ENCODE measurements at places on chromosomes 7 and 10.

DNA sequence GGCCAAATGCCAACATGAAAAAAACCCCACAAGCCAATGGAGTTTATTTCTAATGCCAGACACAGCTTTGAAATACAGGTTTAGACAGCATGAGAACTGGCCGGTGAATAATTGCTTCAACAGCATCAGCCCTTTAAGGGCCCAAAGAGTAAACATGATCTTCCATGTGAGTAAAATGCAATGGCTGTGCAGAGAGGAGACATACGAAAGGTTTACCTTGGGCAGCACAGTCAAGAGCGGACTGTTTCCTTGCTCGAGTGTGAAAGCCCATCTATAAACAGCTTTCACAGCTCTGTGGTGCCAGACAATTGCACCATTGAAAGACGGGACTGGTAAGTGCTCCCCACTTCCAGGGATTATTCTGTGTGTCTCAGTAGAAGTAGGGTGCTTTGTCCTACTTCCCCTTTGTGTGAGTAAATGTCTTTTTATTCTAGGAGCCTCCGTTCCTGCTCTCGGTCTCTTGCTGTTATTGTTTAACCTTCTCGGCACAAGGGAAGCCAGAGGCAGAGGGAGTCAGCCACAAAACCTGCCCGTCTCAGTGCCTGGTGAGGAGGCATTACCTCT, 77.8 kb upstream of the KAT6B start:
- DNase-seq, result no peak

DNA sequence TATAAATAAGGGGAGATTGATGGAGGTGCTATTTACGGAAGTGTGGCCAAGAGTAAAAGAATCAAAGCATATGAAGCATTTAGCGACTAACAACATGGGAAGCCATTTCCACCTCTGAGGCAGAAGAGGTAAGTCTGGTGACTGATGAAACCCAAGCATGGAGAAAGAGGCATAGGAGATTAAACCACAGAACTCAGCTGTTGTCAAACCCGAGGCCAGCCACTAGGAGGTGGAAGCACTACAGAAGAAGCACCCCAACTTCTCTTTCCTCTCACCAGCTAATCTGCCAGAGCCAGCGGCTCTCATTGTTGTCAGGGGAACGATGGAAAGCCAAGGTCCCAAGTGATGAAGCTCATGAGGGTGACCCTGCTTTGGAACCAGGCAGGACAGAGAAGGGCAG, 19.6 kb upstream of the CNTNAP2 start:
- no peak for DNase-seq

DNA sequence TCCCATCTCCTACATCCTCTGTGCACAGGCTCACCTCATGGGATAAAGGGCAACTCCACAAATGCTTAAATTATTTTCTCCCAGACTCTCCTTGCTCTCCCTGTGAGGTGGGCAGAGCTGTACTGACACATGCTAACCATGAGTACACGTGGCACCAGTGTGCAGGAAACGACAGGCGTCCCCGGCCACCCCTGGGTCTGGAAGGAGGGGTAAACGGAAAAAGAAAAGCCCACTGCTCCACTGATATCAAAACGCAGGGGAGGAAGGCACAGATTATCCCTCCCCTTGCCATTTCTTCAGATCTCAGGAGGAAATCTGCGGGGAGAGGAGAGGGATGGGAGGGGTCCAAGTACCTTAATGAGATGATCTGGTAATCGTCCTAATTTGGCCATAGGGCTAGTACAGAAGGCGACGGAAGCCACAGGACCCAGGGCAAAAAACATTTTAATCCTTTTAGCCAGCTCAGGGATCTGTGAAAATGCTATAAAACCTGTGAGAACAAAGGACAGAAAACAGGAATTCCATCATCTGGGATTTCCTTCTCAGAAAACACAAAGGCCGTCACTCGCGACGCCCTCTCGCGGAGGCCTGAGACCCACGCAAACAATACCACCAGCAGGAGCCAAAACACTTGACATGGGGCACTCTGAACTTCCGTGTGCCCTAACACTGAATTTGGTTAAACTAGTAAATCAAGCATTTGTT, 17.8 kb upstream of the CH25H start:
- DNase-seq, result no peak

GRCh38 chr10:23338155-23338828, 6.3 kb downstream of the C10orf67 start:
- DNase-seq, result peak; percentile 86

DNA sequence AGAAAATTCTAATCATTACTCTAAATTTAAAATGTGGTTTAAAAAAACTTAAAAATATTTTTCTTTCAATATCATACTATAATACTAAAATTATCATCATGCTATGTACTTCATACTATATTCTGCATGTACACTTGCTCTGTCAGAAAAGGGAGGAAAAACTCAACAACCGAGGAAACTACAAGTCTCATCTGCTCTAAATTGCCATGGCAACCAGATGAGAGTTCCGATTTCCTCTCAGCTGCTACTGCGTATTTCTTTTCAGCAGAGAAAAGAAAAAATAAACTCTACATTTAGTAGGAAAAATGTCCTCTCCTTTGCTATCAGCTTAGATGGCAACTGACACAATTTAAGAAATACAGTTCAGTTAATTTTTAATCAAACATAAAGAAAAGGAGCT, 178.9 kb downstream of the SRPK2 start:
- no peak for DNase-seq

GRCh38 chr10:115558252-115558651, 465.1 kb downstream of the ATRNL1 start:
- no peak for DNase-seq

DNA sequence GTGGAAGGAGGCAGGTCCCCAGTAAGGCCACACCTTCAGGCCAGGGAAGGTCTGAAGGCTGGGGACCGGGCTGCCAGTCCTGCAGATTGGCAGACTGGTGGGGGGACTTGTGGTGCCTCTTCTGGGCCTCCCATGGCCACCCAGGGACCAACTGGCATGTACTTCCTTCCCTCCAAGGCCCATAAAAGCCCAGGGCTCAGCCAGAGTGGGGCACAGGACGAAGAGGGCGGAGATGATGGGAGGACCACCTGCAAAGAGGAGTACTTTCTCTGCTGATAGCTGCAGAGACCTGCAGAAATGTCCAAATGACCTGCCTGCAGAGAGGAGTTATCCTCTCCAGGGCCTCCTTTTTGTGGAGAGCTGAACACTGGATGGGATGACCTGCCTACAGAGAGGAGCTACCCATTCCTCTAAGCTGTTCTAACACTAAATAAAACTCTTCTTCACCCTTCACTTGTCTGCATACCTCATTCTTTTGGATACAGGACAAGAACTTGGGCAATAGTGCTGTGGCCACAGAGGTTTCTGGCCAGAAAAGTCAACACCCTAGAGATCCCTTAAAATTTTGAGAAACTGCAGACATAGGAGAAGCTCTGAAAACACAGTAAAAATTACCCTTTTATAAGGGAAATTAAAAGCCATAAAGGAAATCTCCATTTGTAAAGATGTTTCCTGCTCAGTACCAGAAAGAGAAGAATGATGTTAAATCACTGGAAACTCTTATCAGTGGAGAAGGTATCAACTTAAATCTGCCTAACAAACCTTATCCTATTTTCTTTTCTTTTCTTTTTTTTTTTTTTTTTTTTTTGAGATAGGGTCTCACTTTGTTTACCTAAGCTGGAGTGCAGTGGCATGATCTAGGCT, 20.7 kb upstream of the PRF1 start:
- no peak for DNase-seq

DNA sequence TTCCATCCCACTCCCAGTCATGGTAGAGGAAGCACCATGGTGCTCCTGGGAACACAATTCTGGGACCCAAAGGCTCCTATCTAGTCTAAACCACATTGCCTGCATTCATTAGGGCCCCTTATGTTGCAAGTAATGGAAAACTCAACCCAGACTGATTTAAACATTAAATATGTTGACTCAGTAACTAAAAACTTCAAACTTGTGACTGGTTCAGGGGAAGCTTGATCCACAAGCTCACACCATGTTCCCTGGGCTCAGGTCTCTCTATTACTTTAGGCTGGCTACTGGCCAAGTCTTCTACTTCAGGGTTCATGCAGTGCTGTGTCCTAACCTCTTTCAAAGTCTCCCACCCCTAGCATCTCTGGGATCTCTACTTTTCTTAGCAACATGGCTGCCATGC, 13.1 kb downstream of the WNT16 start:
- DNase-seq, result no peak

DNA sequence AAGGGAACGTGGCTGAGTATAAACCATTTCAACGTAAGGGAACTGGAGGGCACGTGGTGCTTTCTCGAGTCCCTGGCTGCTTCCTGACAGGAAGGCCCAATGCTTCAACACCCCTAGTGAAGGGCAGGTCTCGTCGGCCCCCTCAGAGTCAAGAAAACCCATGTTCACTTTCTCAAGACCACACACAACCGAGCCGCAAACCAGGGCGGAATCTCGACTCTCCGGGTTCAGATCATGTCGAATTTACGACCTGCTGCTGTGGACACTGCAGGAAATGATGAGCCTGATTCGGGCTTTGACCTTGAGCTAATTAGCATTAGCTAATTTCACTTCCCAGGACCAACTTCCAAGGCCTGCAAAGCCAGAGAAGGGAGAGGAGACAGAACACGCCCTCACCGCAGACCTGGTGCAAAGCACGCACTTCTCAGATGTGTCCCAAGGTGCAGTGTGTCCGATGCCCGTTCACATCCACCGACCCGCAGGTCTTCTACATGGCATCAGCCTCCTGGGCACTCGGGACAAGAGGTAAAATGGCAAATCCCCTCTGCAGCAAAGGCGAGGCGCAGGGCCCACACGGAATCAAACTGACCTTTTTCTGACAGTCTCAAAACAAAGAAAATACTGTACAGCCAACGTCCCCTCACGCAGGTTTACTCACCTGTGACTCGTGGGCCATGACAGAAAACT, 94.7 kb downstream of the DIP2C start:
- no peak for DNase-seq

DNA sequence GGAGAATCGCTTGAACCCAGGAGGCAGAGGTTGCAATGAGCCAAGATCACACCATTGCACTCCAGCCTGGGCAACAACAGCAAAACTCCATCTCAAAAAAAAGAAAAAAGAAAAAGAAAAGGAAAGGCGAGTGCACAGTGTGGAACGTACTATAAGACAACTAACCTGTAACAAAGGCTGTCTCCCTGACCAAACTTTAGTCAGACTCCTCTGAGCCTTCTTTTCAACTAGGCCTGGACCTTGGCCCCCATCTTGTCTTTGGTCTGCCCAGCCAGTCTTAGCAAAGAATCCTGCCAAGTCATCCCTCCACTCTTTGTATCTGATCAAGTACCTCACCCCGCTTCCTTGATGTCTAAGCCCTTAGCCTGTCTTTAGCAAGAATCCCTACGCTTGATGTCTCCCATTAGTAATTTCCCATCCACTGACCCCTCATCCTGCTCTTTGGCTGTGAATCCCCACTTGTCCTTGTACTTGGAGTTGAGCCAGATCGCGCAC, 68.9 kb upstream of the KDM7A start:
- no peak for DNase-seq

DNA sequence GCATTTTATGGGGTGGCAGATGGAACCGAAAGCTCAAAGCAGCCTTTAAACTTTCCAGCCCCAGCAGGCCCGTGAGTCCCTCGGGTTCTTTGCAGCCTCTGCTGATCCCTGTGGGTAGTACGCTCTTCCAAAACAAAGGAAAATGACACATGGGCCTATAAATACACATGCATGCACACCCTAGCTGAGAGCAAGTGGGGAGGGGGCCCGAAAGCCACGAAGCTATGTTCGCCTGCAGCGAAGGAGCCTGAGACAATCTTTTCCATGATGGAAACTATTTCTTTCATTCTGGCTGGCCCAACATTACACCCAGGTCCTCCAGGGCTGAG, 32.2 kb downstream of the CALML5 start:
- DNase-seq, result no peak

- no peak for DNase-seq
These were observed 9.4 kb upstream of the CLDN3 start for GRCh38 chr7:73779517-73779916.

- DNase-seq, result no peak
These were observed 113.6 kb downstream of the CCNY start for GRCh38 chr10:35449944-35450343.

GRCh38 chr7:22417841-22418240, 60.9 kb upstream of the RAPGEF5 start:
- DNase-seq, result no peak

DNA sequence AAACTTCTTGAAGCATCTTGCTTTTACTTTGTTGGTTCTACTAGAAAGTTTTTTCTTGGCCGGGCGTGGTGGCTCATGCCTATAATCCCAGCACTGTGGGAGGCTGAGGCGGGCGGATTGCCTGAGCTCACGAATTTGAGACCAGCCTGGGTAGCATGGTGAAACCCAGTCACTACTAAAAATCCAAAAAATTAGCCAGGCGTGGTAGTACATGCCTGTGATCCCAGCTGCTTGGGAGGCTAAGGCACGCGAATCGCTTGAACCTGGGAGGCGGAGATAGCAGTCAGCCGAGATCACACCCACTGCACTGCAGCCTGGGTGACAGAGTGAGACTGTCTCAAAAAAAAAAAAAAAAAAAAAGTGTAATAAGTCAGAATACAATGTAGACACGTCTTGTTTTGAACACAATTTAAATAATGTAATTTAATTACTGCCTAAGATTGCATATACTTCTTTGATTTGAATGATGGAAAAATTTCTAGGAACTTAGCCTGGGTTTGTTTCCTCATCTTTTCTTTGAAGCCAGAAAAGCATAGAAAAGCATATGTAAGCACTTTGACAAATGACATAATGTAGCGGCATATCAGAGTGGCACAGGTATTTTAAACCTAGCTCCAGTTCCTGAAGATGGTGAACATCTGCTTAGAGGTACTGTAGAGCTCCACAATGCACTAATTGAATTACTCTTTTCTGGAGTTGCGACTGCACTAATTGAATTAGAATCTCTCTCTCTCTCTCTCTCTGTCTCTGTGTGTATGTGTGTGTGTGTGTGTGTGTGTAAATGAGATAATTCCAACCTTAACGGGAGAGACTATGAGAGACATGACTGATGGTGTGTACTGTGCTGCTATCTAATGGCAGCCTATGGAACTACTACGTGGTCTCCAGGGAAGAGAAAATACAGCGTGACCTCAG, 87.8 kb downstream of the BTRC start:
- peak; percentile 75 for DNase-seq

- no peak for DNase-seq
These were observed 272.3 kb downstream of the ELFN1 start for GRCh38 chr7:1942243-1942940.

GRCh38 chr7:31000161-31000693, 36.5 kb downstream of the GHRHR start:
- no peak for DNase-seq

DNA sequence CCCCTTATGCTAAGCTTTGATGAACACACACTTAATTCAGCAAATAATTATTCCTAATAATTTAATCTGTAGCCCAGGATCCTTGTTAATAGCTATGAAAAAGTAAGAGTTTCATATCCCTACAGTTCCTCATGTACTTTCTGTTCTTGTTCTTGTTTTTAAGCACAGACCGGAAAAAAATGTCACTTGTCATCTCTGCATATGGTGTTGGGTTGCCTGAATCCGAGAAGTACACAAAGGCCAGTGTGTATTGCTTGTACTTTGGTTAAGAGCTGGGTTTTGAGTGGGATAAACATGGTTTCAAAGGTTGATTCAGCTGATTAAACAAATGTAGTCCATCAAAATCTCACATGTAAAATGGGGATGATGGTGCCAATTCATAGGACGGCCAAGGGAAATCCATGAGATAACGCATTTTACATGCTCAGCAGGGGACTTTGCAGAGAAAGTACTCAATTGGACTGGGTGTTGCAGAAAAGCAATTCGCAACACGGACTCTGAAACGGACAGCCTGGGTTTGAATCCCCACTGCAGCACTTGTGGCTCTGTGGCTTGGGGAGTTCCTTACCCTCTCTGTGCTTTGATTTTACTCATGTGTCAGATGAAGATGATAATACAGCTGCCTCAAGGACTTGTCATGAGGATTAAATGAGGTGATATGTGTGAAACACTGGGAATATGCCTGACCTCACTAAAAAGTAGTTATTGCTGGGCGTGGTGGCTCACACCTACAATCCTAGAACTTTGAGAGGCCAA, 71.7 kb downstream of the MAP3K8 start:
- no peak for DNase-seq

Data from ELR (cell line).